ENCODE measurements at places on chromosomes 7 and 10.

DNA sequence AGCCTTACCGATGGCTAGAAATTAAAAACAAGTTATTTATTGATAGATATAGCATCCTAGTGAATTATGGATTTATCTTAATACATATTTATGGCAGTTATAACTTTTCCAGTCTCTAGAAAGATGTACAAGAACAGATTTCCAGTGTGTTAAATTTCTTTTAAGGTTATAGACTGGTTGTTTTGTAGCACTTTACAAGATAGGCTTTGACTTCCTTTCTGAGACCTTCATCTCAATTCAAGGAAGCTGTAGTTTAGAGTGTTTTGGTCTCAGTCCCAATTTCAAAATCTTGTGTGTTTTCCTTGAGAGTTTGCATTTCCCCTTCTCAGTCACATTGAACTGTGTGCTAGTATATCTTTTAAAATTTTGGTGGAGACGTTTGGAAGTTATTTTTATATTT, 30.1 kb downstream of the PLEKHA1 start:
- no peak for DNase-seq

DNA sequence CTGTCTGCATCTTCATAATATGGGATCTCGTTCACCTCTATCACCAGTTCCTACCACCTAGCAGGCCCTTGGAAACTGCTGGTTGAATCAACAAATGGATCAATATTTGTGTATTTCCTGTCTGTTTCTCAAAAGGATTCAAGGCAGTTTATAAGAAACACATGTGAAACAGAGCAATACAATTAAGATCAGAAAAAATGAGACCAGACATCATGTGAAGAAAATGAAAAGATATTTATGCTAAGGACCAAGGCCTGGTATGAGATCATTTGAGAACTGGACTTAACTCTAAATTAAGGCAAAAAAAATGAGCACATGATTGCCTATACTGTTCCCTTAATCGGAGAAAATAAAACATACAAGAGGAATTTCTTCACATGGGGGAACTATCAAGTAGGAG, 589.0 kb downstream of the SUGCT start:
- DNase-seq: no peak

GRCh38 chr7:133135451-133135850, 53.6 kb upstream of the CHCHD3 start:
- DNase-seq: no peak

DNA sequence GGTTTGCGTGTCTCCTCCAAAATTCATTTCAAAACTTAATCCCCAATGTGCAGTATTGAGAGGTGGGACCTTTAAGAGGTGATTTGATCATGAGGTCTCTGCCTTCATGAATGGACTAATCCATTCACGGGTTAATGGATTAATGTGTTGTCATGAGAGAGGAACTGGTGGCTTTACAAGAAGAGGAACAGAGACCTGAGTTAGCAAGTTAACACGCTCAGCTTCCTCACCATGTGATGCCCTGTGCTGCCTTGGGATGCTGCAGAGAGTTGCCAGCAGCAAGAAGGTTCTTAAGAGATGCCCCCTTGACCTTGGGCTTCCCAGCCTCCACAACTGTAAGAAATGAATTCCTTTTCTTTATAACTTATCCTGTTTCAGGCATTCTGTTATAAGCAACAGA, 3.7 kb upstream of the TCTN3 start:
- no peak for DNase-seq

GRCh38 chr7:140144821-140145220, 32.0 kb downstream of the KDM7A start:
- no peak for DNase-seq

- DNase-seq: no peak
Observed at GRCh38 chr7:10122551-10123100, 851.0 kb upstream of the PHF14 start.

DNA sequence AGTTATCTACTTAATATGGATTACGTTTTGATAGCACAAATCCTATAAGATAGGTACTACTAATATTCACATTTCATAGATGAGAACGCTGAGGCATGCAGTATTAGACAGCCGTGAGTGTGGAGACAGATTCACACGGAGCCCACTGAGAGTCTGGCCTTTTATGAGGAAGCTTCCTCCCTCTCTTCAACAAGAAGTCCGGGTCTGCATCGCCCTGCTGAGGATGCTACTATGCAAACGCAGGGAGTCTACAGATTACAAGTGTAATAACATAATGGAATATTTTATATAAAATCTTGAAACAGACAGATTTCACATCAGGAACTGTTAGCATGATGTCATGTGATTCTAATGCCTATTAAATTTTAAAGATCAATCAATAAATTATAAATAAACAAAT, 255.9 kb upstream of the GLI3 start:
- no peak for DNase-seq

GRCh38 chr10:72056113-72056512, 32.2 kb downstream of the SPOCK2 start:
- no peak for DNase-seq

DNA sequence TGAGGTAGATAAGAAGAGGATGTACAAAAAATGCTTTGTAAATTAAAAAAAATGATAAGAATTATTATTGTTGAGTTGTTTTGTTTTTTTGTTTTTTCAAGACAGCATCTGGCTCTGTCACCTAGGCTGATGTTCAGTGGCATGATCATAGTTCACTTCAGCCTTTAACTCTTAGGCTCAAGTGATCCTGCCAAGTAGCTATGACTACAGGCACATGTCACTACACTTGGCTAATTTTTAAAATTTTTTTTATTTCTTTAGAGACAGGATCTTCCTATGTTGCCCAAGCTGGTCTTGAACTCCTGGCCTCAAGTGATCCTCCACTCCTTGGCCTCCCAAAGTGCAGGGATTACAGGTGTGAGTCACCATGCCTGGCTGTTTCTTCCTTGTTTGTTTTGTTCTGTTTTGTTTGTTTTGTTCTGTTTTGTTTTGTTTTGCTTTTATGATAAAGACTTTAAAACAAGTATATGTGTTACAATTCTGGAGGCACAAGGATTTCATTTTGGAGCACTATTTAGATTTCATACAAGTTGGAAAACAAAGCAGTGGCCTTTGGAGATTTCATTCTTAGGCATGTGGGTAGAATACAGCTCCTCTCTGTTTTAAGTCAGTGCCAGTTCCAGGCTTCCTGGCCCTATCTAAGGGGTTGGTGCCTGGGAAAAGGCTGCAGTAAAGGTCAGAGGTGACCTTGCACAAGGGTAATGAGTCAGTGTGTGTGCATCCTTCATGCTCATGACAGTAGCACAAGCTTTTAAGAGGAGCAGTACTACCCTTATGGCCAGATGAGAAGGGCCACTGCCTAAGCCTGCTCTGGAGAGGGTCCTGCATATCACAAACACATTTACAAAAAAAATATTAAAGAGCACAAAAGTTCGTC, 17.9 kb downstream of the FGFBP3 start:
- DNase-seq: no peak

- DNase-seq: no peak
Observed at GRCh38 chr7:51647931-51648351, 331.3 kb upstream of the COBL start.

DNA sequence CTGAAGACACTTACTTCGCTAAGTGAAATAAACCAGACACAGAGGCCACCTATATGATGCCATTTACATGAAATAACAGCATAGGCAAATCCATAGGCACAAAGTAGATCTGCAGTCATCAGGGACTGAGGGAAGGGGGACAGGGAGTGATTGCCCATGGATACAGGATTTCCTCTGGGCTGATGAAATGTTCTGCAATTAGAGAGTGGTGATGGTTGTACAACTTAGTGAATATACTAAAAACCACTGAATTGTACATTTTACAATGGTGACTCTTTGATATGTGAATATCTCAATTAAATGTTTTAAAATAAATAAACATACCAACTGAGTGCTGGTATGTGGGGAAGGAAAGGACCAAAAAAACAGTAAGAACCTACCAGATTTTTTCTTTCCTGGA, 20.4 kb downstream of the PPA1 start:
- no peak for DNase-seq

DNA sequence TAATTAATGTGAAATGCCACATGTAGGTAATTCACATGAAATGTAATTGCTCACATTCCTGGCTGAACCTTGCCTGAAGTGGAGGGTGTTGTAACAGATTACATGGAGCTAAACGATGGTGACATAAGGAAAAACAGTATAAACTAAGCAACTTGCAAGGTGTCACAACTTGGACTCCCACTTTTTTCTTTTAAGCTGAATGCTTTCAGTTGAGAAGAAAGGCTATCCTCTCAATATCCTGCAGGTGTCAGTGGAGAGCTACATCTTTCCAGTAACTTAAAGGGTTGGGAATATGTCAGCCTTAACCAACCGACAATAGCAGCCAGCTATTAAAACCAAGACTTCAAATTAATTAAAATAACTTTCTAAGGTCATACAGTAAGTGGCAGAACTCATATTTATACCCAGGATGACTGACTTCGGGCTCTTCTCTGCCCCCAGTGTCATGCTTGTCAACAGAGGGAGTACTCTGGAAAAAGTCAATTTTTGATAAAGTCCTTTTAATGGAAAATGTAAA, 33.7 kb downstream of the NRBF2 start:
- no peak for DNase-seq

DNA sequence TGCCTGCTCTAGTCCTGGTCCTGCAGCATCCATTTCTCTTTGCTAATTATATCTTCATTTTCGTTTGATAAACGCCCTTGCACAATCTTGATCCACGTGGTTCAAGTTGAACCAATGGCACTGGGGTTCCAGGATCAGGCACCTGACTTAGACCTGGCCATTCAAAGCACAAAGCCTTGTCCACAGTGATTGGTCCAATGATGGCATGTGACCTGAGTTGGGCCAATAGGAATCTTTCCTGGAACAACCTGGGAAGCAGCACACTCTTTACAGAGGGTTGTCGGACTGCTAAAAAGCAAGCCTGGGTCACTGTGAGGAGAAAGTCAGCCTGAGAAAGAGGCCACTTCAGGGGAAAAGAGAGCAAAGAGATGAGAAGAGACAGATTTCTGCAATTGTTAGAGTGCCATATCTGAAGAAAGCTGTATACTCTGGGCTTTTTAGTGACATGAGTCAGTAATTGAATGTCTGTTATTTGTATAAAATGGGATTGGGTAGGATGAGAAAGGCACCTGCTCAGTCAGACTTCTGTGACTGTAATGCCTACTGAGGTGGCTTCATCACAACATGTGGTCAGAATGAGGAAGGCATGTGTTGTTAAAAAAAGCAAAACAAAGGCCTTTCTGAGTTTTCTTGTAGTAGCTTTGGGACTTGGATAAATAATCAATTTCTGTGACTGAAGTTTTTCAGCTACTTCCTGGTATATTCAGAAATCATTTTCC, 4.4 kb upstream of the STEAP4 start:
- no peak for DNase-seq

DNA sequence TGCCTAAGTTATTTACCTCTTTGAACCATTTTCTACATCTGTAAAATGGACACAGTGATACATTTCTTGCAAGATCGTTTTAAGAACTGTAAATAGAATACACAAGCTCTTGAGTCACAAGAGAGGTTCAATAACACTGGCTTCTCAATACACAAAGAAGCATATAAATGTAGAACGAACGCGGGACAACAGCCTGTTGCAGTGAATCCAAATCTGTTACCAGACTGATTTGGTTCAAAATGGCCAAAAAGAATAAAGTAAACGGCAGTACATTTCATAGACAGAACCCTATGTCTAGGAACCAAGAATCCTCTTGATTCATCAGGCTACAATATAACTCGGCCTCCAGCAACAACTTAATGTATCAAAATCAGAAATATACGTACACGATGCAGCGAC, 701 bp downstream of the MTPAP start:
- DNase-seq: no peak

- no peak for DNase-seq
Observed at GRCh38 chr10:71225291-71226058, 13.1 kb downstream of the UNC5B start.

- DNase-seq: no peak
Observed at GRCh38 chr7:133203490-133203889, 49.4 kb upstream of the EXOC4 start.

DNA sequence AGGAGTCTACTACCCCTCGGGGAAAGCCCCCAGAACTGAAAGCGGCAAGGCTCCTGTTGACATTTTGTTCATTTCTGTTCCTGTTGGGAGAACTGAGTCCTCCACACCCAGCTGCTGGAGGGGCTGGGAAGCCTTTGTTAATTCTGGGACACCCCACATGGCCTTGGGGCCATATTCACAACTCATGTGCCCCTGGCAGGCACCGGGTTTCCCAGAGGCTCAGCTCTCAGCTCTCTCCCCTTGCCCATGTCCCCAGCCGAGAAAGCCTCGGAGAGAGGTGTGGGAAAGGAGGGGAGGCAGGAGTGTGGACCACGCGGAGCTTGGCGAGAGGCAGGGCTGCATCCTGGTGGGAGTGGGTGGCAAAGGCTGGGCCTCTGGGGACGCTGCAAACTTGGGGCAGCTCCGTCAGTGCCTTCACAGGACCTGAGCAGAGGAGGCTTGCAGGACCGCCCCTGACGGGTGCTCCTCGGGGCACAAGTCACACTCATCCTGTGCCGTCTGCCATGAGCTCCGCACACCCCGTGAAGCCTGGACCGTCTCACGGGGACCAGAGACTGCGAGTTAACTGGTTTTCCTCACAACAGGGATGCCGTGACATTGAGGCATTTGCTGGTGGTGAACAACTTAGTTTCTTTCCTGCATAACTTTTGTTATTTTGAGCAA, 140.9 kb downstream of the DNAJB6 start:
- no peak for DNase-seq

GRCh38 chr10:80855348-80855971, 317.8 kb downstream of the SH2D4B start:
- DNase-seq: no peak

DNA sequence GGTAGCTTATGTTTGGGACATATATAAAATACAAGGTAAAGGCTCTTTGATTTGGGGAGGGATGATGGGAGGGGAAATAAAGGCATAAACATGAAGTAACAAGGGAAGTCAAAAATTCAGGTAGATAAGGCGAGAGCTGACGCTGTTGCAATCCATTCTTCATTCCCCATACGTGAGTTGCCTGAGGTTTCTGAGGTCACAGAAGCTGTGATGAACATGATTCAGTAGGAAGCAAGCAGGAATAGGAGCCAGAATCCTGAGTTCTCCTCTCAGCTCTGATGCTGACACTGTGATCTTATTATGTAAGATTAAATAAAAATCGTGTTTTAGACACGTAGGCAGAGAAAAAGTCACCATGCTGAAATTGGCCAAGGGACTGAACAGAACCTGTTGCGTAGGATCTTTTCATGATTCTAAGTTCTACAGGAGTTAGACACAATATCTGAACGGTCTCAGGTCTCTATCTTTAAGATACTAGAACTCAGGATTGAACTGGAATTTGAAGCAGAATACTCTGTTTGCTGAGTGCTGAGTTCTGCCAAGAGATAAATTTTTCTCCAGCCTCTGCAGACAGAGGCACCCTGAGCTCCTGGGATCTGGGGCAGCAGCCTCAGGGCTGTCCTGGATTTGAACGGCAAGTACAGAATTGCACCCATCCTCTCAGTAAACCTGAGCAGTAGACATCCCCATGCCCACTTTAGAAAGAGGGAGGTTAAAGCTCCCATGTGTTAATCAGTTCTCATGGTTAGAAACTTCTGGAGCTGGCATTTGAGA, 21.0 kb downstream of the KLF6 start:
- DNase-seq: no peak
